ENCODE measurements at places on chromosomes 2 and 18.

GRCh38 chr18:11889284-11889683 lies 18.8 kb downstream of the MPPE1 start:
- no peak for DNase-seq

DNA sequence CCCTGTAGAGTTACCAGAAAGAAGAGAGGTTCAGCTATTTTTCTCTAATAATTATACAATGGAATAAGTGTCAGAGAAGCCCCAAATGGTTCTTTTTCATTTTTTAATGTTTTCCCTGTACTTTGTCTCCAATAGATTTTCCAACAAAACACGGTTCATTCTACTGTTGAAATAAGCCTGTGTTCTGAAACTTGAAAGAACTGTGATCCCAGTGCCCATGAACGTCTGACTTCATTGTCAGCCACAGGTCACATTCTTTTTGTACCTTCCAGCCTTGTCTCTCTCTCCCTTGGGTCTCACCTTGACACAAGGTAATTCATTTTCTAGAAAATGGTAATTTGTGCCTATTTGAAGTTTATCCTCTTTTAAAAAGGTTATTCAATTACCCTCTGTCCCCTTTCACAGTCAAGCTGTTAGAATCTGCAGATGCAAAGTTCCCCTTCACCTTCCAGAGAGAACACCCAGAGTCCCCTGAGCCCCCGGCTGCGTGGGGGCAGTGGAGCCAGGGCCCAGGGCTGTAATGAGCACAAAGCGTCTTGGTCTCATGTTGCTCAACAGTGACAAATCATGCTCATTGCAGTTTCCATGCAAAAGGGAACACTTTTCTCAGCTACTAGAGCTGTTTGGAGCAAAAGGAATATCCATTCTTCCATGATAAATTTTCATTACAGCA lies 115.2 kb downstream of the SPHKAP start:
- no peak for DNase-seq

GRCh38 chr2:62452701-62453454 lies 53.1 kb downstream of the TMEM17 start:
- no peak for DNase-seq

DNA sequence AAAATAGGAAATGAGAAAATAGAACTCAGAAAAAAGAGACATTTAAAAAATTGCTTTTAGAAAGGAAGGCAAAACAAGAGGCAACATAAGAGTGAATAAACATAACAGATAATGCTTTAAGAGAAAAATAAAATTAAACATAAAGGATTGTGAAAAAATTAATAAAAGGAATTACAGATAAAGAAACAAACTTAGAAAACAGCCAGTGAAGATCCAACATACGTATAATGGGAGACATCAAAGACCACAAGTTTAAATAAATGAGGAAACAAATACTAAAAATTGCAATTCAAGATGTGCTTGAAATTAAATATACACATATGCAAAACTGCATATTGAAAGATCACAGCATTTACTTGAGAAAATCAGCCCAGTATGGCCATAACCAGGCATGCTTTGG lies 448.9 kb downstream of the NBAS start:
- DNase-seq: no peak

GRCh38 chr2:42569116-42569711 lies 782 bp downstream of the MTA3 start:
- no peak for DNase-seq
